ENCODE measurements at places on chromosomes 1 and 21. TPM values are rescaled to one million over a fixed set of nuclear protein-coding genes. Genes with fewer than 3 reads are reported as not detected.
A peak's percentile ranks its signal among the peaks of the same experiment; 100 is the strongest.

DNA sequence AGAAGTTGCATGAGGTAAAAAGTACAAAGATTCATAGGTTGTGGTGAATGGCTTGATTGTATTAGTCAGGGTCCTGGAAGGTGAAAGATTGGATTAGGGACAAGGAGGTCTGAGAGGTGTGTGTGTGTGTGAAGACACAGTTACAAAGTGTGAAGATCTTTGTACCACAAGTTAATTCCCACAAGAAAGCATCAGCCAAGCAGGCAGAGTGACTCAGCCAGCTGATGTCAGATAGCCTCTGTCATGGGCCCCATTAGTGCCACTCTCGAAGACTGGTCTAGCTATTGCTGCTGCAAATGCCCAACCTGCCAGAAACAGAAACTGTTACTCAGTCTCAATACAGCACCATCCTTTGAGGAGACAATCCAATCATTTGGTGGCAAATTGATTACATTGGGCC is 96.5 kb downstream of the DTL start:
- DNase-seq = no peak
- H3K36me3 ChIP-seq = peaks cover 61% of the 10 kb centered on the region
- H3K27ac ChIP-seq = no peak overlapping the region
- H3K27me3 ChIP-seq = no peaks in the 10 kb centered on the region
- H3K4me3 ChIP-seq = no peak overlapping the region

GRCh38 chr1:54884768-54885167 is 2.2 kb downstream of the DHCR24 start:
- no peak for DNase-seq
- no peak overlapping the region for H3K27ac ChIP-seq
- peaks cover 13% of the 10 kb centered on the region for H3K27me3 ChIP-seq
- H3K4me1 ChIP-seq = peaks cover 53% of the 10 kb centered on the region

- H3K36me3 ChIP-seq = peaks cover 57% of the 10 kb centered on the region
- H3K4me3 ChIP-seq = no peak overlapping the region
- H3K27ac ChIP-seq = no peak overlapping the region
These were observed 43.1 kb downstream of the TP53BP2 start for GRCh38 chr1:223802602-223803001.

DNA sequence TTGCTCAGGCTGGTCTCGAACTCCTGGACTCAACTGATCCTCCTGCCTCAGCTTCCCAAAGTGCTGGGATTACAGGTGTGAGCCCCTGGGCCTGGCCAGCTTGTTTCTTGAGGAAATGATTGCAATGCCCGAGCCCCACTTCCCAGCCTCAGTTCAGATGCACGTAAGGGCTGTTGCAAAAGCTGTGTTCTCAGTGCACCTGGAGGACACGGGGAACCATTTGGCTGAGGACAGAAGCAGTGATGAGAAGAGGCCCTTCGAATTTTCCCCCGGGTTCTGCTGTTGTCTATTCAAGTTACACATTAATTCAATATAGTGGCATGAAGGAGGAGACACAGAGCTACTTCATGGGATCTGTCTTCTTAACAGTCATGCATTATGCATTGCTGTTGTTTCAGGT is 78.8 kb upstream of the WDR26 start:
- no peak overlapping the region for H3K4me3 ChIP-seq
- H3K4me1 ChIP-seq = peaks cover 25% of the 10 kb centered on the region
- no peaks in the 10 kb centered on the region for H3K27me3 ChIP-seq
- no peak for DNase-seq
- no peaks in the 10 kb centered on the region for H3K36me3 ChIP-seq
- H3K27ac ChIP-seq = no peak overlapping the region

GRCh38 chr1:66954208-66954607 is 29.4 kb downstream of the MIER1 start:
- no peak overlapping the region for H3K4me3 ChIP-seq
- no peaks in the 10 kb centered on the region for H3K27me3 ChIP-seq

GRCh38 chr1:54681358-54681757 is 34.3 kb upstream of the TTC4 start:
- no peak overlapping the region for H3K27ac ChIP-seq
- no peaks in the 10 kb centered on the region for H3K36me3 ChIP-seq
- H3K27me3 ChIP-seq = no peaks in the 10 kb centered on the region
- H3K4me1 ChIP-seq = no peaks in the 10 kb centered on the region
- no peak overlapping the region for H3K4me3 ChIP-seq
- DNase-seq = no peak

DNA sequence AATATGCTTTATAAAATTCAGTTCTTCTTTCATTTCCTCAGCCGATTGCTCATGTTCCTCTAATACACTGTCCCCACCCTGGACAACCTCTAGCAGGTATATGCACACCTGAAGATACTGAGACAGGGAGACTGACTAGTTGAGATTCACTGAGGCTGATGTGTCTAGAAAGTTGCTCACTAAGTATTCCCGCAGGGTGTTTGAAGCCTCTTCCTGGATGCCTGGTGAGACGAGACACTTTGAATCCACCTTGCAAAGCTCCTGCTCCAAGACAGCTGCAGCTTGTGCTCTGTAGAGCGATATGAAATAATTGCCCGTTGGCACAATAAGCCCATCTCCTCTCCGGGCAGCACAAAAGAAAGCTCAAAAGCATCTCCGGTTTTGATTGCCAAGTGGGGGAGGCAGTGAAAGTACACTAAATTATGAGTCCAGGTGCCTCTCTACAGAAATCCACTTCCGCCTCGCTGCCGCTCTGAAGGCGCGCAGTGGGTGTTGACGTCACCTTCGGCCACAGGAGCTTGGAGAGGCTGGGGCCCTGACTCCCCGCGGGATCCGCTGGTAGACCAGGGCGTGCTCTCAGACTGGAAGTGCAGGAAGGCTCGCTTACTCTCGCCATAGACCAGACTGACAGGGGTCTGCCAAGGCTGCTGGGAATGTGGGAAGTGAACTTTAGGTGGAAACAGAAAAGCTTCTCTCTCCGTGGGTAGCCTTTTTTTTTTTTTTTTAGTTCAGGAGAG is 46.3 kb downstream of the GPA33 start:
- peak overlapping the region; percentile 82 for H3K27ac ChIP-seq
- H3K36me3 ChIP-seq = no peaks in the 10 kb centered on the region
- H3K4me1 ChIP-seq = peaks cover 17% of the 10 kb centered on the region
- peak overlapping the region; percentile 75 for H3K4me3 ChIP-seq
- H3K27me3 ChIP-seq = peaks cover 28% of the 10 kb centered on the region

Gene DIO1
- not detected for total RNA-seq

Gene LCA5L
- not detected for total RNA-seq

Gene MAP3K21
- 0.87 TPM for total RNA-seq

Gene DHDDS
- total RNA-seq = 49.1 TPM

All from activated CD4-positive, alpha-beta T cell treated with anti-CD3 and anti-CD28 coated beads, Interleukin-2, amount 10 ng/mL, durations not matched to agents 7 days and 5 days (primary cell).